CD4-positive, alpha-beta T cell treated with Interleukin-2 at 100 ng/mL for 4 hours (primary cell): ENCODE measurements at places on chromosomes 3 and 15.

- no peak for DNase-seq
Measured at GRCh38 chr3:52194485-52195290, 3.3 kb upstream of the ALAS1 start.

DNA sequence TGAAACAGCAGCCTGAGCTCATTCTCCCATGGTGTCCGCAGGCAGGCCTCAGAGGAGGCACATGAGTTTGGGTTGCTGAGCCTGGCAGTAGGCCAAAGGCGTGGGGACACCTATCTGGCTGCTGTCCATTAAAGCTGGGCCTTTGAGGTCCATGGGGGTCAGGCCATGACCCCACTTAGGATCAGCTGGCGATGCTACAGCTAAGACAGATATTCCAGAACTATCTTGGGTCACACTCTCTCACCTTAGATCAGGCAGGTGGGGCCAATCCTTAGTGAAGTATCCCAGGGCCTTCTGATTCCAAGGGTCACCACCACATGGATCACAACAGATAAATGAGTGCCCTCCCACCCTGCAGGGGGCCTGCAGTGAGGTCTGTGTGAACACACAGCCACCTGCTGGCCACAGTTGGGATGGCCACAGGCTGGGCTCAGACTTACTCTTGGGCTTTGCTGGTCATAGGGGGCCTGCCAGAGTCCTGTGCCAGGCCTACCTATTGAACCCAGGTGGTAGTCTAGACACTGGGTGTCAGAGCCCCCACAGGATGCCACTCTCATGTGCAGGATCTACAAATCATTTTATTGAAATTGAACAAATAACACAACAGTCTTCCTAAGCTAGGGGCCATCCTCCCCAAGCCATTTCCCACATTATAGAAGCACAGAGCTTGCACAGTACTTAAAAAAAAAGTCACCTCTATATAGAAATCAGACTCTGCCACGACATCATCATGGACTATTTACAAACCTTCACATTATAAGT lies 2.0 kb upstream of the HYAL2 start:
- peak; percentile 64 for DNase-seq

DNA sequence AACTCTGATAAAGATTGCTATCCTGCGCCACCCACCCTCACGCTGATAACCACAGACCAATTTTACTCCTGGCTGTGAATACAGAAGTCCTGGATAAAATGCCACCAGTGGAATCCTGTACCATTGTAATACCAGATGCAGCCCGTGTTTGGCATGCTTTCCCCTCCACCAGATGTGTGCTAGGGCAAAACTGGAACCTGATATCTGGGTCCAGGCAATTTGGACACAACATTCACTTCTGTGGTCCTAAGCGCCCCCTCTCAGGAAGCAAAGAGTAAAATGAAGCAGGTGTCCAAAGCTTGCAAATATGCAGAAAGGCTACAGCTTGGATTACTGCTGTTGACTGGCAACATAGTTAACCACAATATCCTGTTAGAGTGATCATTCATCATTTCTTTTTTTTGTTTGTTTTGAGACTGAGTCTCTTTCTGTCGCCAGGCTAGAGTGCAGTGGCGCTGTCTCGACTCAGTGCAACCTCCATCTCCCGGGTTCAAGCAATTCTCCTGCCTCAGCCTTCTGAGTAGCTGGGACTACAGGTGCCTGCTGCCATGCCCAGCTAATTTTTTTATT lies 32.8 kb downstream of the LOXL1 start:
- DNase-seq, result peak; percentile 55

- no peak for DNase-seq
Measured at GRCh38 chr3:195911041-195911945, 2.9 kb upstream of the TNK2 start.

DNA sequence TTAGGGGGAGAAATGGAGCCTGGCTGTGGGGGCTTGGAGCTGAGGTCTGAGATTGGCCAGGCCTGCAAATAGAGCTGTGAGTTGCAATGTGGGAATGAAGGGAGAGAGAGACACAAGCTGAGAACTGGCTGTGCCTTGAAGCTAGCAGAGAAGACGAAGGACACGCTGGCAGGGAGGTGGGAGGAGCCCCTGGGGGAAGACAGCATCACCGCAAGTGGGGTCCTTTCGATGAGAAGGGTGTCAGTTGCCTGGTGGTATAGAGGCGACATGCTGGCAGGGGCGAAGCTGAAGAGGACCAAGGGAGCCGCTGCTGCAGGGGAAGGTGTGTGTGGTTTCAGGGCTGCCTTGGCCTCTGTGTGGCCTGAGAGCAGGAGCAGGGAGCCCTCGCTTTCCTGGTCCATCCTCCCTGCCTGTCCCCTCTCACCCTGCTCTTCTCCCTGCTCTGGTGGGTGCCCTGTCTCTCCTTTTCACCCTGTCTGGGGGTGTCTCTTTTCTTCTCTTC lies 5.5 kb downstream of the RHCG start:
- no peak for DNase-seq
